LNCaP clone FGC (cell line): ENCODE measurements at places on chromosomes 11 and 22.

- DNase-seq: no peak
Measured at GRCh38 chr11:64529559-64530520, 61.2 kb upstream of the SLC22A12 start.

DNA sequence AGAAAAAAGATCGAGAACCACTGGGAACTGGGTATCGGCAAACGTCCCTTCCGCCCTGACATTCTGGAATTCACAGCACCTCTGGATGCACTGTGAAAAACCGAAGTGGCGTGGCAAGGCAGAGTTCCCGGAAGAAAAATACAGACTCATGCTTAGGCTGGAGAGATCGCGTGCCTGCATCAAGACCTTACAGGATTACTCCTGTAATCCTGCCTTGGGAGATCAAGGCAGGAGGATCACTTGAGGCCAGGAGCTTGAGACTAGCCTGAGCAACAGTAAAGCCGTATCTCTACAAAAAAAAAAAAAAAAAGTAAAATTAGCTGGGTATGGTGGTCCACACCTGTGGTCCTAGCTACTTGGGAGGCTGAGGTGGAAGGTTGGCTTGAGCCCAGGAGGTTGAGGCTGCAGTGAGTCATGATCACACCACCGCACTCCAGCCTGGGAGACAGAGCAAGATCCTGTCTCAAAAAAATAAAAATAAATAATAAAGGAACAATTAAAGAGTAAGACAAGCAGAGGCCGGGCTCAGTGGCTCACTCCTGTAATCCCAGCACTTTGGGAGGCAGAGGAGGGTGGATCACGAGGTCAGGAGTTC, 19.9 kb upstream of the TEF start:
- DNase-seq: no peak

- no peak for DNase-seq
Measured at GRCh38 chr11:71934213-71934612, 5.4 kb downstream of the RNF121 start.

DNA sequence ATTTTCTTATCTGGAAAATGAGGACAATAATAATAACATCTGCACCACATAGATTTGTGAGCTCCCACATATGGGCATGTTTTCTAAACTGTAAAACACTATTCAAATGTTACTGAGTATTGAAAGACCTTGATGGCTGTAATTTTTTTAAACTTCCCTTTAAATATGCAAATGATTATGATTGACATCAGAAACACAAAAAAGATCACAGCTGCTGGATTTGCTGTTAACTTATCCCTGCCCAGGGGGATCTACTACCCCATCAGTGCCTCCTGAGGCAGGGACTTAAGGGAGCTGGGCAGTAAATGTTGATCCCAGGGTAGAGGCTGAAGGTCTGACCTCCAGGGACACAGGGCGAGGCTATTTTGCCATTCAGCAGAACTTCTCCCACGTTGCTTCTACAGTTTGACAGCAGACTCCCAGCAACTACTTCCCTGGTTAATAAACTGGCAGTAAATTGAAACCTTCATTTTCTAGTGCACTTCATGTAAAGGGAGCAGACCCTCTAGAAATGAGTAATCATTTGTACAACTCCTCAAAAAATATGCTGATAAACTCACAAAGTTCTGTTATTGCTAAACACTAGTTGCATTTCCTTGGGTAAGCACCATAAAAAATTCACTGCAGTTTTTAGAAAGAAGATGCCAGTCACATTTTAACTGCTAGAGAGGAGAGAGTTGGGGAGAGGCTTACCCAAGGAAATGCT, 20.3 kb downstream of the TMPRSS5 start:
- DNase-seq: no peak

DNA sequence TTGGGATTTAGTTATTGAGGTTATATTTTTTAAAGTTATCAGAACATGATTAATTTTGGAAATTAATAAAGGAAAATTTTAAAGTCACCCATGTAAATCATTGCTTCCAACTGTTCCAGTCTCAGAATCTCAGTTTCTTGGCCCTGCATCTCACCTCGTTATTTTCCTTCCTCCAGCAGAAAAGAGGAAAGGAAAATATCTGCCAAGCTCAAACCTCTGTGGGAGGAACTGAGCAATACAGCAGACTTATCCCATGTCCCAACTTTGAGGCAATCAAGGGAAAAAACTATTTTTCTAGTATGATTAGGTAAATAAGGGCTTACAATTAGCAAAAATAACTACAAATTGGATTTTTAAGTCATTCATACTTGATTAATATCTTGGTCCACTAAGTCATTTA, 30.1 kb downstream of the ELMOD1 start:
- DNase-seq: no peak

DNA sequence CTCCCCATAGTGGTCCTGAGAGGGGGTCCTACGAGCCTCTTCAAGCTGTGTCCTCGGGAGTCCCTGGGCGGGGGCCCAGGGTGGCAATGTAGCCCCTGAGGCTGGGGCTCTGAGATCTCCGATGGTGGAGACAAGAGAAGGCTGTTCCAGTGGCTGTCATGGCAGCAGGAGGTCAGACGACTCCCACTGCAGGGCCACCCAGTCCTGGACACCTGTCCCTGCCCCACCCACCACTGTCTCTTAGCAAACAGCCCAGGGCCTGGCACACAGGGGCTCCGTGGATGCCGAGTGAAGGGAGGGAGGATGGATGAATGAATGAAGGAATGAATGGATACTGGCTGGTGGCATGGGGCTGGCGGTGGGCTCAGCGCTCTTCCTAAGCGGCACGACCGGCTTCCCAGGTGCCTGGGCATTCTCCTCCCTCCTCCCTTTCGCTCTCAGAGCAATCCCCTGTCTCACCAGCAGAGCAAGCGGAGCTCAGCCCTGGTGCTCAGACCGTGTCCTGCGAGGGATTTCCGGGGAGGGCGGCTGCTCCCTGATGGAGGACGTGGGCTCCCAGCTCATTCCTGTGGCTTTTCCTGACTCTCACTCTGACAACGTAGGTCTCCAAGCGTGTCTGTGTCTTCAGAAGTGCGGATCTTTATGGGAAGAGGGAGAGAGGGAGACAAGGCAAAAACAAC, 1272.6 kb downstream of the BRD1 start:
- DNase-seq: no peak

GRCh38 chr22:47160141-47160541, 397.7 kb downstream of the TBC1D22A start:
- no peak for DNase-seq

DNA sequence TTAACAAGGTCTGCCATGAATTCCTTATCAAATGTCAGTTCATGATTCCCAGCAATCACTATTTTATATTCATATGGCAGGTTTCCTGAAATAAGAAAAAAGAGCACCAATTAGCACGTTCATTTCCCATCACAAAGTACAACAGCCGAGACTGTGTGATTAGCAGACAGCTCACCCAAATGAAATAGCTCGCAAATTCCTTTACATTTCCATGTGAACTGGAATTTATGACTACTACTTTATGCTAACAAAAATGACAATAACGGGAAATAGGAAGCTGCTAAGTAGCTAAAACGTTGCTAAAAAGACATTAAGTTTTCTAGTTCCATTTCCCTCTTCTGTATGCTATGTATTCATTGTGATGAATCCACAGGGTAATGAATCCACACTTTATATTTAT, 90.7 kb downstream of the MPPED2 start:
- DNase-seq: no peak

DNA sequence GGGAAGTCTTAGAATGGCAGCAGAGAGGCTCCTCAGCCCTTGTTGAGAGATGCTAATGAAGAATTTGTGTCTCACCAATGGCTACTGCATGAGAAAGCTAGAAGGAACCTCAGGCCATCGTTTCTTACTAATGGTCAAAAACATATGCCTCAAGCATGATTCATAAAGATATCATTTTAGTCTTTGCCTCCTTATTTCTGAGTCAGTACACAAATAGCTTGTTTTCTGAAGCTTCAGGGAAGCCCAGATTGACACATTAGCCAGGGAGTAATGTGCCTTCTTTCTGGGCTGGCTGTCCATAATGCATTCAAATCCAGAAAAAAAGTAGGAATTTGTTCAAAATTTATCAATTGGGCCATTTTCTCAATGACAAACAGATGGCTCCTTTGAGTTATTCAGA, 169.4 kb upstream of the ZBED5 start:
- DNase-seq: no peak

GRCh38 chr22:33588860-33589259, 331.4 kb downstream of the LARGE1 start:
- DNase-seq: no peak

GRCh38 chr11:1826552-1827094, 8.2 kb upstream of the SYT8 start:
- DNase-seq: no peak

DNA sequence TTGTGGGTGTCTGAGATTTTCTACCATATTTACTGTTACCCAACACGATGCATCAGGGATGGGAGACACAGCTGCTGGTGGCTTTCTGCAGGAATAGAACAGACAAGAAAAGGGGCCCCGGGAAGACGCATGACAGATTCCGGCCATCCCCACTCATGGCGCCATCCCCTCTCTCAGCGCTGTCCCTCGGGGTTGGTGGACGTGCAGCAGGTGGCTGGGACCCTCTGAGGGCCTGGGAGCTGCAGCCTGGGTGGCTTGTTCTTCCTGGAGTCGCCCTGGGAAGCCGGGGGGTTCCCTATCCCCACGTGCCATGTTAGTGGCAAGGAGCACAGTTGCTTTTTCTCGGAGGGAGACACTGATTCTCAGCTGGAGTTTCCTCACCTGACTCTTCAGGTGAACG, 1123.3 kb downstream of the BRD1 start:
- DNase-seq: no peak

DNA sequence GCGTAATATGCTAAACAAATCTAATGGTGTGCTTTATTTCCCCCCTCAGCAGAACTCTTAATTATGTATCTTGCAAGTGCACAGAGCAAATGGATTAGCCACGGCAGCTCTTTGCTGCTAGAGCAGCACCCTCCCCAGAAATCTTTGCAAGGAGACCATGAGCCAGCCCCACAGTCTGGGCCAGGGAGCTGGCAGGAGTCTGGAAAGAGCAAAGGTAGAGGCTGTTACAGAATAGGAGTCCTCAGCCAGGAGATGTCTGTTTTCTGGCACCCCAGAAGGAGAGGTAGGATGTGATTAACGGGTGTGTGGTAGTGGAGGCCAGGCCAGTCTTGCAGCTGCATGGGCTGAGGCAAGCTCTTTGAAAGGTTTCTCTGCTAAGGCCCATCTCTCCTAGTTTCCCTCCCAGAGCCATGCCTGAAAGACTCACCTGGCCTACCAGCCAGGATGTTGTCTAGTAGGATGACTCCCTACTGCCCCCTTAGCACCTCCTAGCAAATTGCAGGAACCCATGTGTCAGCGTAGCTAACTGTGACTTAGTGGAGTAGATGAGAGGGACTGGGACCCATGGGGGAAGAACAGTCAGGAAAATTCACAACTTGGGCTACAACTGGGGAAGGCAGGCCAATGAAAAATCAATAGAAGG, 557.2 kb downstream of the BUD13 start:
- no peak for DNase-seq

- DNase-seq: no peak
Measured at GRCh38 chr11:6225024-6225423, 9.4 kb downstream of the FHIP1B start.

- DNase-seq: peak; percentile 54
Measured at GRCh38 chr11:61972672-61973475, 5.4 kb upstream of the FTH1 start.

DNA sequence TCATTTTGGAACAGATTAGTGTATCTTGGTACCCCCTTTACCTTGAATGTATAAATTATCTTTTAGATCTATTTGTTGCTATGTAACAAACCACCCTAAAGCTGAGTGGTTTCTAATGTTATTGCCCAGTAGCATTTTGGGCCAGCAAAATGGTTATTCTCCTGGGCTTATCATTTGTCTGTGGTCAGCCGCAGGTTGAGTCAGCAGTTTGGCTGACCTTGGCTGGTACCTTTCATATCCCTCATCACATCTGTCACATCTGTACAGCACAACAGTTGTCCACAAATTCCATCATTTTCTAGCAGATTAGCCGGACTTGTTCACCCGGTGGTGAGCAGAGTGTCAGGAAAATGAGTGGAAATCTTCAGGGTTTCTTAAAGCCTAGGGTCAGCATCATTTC, 588.5 kb upstream of the ARHGAP42 start:
- DNase-seq: no peak
